B cell (primary cell): ENCODE measurements at places on chromosomes 6 and 20.

GRCh38 chr6:77292564-77293546 lies 170.4 kb downstream of the HTR1B start:
- DNase-seq = no peak

DNA sequence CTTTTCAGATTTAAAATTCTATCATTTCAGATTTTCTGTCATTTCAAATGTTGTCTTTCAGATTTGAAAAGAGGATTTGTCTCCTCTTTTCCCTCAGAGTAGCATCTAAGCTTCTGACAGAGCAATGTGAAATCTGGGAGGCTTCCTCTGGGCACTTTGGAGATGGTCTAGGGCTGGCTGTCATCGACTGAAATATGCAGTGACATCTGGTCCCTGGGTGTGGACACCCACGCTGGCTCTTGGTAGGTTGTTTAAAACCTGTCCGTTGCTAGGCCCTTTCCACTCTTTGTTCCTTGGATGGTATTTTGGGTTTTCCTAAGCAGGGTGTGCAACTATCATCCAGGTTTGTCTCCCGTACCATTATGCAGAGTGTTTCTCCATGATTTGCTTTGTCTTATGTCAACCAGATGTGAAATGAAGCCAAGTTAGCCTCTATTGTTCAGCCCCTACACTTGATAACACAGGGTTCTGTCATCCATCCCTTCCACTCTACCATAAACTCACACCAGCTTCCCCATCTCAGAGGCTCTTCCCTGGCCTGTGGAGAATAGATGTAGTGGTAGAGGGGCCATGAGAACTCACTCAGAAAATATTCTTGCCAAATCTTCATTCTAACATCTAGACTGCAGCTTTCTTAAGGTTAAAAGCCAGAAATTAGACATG lies 5.0 kb upstream of the VIP start:
- no peak for DNase-seq

DNA sequence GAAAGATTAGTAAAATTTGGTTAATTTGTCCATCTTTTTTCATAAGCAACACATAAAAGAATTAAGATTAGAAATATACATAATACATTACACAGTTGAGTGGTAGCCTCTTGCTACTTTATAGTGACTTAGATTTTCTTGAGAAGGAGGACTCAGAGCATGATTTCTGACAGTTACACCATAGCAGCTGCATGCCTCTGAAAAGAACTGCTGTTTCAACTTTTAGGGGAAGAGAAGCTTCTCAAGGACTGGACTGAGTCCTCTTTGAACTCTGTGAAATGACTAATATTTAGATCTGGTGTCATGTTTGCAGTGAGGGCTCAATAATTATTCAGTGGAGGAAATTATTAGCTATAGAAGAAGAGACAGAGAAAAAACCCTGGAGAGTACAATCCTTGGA lies 272.5 kb downstream of the BTBD9 start:
- DNase-seq = no peak

DNA sequence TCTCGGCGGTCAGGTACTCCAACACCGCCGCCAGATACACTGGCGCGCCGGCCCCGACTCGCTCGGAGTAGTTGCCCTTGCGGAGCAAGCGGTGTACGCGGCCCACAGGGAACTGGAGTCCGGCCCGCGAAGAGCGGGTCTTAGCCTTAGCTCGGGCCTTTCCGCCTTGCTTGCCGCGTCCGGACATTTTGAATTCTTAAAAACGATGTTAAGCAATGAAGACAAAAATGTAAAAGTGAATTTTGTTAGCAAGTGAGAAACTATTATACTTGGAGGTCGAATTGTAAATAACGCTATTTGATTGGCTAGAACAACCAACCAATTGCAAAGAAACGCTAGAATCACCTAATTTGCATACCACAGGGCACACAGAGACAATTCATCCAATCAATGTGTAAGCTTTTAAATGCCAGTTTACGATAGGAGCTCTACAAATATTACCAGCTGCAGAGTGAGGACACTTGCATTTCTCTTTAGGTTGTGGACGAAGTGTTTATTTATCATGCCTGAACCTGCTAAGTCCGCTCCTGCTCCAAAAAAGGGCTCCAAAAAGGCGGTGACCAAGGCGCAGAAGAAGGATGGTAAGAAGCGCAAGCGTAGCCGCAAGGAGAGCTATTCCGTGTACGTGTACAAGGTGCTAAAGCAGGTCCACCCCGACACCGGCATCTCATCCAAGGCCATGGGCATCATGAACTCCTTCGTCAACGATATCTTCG lies 112.0 kb downstream of the HFE start:
- peak; percentile 96 for DNase-seq

DNA sequence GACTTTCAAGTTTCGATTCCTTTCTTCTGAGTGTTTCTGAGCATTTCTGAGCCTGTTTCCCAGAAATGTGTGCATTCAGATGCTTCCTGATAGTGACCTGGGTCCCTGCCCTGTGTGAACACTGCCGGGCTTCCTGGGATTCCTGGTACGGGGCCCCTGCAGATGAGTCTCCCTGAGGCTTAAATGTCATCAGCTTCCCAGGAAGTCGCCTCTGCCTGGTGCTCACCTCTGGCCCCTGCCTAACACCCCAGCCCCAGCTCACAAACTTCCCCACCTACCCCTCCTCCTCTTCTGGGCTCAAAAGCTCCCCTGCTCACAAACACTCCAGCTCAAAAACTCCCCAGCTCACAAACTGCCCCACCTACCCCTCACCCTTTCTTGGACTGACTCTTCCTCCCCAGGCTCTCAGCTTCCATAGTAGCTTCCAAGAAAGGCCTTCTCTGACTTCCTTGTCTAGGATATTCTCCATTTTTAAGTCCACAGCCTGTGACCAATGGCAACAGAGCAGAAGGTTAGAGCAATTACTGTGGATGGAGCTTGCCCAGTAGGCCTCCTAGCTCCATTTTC lies 42.0 kb downstream of the TGM2 start:
- no peak for DNase-seq

- no peak for DNase-seq
Observed at GRCh38 chr6:129603741-129604140, 106.2 kb downstream of the ARHGAP18 start.

DNA sequence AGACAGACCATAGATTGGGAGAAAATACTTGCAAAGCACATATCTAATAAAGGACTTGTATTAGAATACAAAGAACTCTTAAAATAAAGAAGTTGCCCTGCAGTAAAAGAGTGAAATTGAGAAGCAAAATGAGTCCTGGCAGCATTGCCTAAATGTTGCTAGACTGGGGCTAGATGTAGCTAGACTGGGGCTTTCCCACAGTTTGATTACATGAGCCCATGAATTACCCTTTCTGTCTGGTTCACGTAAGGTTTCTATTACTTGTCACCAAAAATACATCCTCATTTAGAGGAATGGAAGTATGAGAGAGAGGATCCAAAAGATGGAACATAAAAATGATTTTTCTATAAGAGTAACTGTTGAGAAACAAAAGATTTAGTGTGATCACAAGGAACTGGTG lies 57.6 kb upstream of the CCDC28A start:
- DNase-seq = no peak

- DNase-seq = peak; percentile 43
Observed at GRCh38 chr6:144659202-144660182, 374.4 kb downstream of the UTRN start.

- DNase-seq = no peak
Observed at GRCh38 chr6:162964488-162965140, 236.8 kb downstream of the PACRG start.

- DNase-seq = no peak
Observed at GRCh38 chr6:166605752-166606151, 19.3 kb upstream of the RAMACL start.

- no peak for DNase-seq
Observed at GRCh38 chr20:40293740-40294139, 395.3 kb downstream of the MAFB start.

DNA sequence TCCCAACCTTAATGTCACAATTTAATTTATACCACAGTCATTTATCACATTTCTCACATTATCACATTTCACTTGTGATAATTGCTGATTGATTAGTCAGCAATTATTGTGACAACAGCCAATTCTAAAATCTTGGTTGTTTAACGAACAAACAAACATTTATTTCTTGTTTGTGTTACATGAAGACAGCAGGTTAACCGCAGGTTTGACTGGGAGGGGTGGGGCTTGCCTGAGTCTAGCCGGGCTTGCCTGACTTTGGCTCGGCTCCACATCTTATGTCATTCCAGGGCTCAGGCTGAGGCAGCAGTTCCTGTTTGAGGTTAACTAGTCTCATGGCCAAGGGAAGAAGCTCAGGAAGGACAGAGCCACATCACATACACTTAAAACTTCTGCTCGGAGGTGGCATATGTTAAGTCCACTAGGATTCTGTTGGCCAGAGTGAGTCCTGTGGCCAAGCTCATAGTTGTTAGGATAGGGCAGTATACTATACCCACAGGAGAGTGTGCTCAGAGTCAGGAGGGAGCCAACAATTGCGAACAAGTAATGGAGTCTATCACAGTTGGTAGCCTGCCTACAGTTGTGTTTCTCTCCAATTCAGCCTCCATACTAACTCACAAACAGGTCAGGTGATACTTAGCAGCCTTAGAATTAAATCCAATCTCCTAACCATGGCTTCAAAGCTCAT lies 90.0 kb upstream of the IFNGR1 start:
- DNase-seq = peak; percentile 44

DNA sequence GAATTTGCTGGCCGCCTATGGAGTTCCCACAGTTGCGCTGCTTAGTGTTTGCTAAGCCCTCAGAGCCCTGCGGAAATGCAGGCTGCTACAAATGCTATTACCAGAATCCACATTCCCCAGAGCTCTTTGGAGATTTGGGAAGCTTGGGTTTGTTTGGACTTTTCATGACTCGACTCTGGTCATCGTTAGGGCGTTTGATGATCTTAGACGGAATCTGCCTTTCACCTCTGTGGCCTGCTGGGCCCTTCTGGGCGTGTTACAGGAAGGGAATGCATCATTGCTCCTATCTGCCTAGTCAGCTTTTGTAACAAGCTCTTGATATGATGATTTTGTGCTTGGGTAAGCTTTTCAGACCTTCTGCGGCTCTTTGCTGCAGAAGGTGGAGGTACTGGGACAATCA lies 50.8 kb downstream of the EYA2 start:
- DNase-seq = no peak

DNA sequence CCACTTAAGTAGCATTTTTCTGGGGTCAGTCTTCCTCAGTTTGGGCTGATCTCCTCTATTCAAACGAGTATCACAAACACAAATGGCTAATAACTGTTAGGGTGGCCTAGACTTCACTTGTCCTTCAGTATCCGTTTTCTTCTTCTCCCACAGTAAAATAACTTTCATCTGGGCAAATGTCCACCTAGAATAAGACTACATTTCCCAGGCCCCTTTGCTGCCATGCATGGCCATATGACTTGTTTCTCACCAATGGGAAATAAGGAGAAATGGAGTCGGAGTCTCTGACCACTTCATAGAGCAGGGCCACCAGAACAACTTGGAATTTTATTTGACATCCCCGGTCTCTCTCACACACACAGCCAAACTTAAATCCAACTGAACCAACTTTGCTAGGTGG lies 51.4 kb downstream of the SULF2 start:
- DNase-seq = no peak
